SK-MEL-5 (cell line): ENCODE measurements at places on chromosomes 7 and 10.

DNA sequence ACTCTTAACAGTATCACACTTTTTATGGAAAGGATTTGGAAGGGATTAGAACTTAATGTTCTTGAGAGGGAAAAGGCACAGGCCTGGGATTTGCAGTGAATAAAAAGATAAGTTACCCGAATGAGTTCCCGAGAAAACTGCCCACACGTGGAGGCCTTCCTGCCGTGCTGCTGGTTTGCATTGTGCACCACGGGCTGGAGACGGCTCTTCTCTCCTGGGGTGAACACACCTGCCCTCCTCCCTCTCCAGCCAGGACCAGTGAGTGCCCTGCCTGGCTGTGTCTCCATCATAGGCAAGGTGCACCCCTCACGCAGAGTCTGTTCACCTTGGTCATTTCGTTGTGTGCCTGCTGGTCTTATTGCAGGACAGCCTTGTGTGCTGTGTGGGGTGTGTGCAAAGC is 336.3 kb upstream of the SHH start:
- no peak for DNase-seq

GRCh38 chr7:31669461-31669860 is 17.6 kb upstream of the PPP1R17 start:
- no peak for DNase-seq

- DNase-seq: no peak
These were observed 186.7 kb upstream of the LYZL2 start for GRCh38 chr10:30816159-30816819.

DNA sequence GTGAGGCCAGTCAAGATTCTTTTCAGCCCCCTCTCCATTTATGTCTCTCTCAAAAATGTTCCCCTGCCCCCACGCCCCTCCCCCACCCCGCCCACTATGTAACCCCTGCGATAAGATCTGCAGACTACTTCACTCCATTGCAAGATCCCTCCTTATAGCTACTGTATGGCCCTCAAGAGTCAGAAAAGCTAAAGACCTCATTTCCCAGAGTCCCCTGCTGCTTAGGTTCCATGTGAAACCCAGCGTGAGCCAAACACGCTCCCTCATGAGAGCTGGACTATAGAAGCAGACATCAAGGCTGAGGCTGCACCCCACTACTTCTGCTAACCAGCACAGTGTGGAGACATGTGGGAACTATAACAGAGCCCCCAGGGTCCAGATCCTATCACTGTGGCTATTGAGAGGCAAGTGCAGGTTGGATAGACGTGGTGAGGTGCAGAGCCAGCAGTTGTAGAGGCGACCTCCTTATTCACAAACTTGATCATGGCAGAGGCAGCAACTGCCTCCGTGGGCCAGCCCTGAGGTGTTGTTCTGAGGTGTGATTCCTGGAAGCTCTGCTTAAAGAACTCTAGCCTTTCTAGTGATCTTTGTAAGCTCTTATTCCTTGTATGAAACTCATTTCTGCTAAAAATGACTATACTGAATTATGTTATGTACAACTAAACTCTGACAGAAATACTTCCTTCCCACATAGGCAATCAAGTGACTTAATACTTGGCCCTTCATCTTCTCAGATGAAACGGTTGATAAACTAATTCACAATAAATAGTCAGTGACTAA is 117.0 kb upstream of the ARID5B start:
- no peak for DNase-seq

DNA sequence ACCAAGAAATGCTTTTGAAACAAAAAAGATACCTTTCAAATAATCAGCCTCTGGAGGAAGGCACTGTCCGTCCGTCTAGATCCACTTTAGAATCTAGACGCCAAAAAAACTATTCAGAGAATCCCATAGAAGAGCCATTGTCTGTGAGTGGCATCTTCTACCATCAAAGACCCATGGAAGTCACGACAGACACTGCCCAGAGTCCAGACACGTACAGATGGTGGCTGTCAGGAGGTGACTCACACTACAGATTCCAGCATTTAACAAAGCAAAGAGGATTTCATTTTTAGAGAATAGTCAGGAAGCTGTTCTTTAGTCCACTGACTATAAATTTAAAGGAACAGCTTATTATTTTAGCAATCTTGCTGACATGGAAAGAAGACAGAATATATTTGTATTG is 11.7 kb downstream of the C1QL3 start:
- DNase-seq: peak; percentile 78

DNA sequence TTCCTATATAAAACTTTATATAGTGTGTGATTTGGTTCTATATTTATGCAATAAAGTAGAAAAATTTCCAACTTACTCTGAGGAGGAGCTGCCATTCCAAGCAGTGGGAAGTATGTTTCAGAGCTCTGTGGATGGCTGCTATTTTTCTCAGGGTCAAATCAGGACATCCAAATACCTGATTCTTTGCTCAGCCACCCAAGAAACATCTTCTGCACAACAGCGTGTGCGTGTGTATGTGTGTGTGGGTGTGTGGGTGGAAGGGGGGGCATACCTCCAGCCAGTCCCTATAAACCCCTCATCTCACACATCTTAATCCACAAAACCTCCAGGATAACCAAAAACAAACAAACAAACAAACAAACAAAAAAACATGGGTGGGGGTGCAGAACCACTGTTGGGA is 66.3 kb upstream of the EMX2 start:
- no peak for DNase-seq

GRCh38 chr10:95276367-95277200 is 14.2 kb downstream of the PDLIM1 start:
- no peak for DNase-seq

DNA sequence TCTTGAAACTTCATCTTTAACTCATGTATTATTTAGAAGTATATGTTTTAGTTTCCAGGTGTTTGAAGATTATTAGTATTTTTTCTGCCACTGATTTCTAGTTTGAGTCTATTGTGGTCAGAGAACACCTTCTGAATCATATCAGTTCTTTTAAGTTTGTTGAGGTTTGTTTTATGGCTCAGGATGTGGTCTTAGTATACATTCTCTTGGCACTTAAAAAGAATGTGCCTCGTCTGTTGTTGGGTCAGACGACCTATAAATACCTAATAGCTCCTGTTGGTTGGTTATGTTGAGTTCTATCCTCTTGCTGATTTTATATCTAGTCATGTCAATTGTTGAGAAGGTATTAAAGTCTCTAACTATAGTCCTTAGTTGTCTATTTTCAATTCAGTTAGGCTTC is 15.9 kb downstream of the TDRD1 start:
- DNase-seq: no peak

DNA sequence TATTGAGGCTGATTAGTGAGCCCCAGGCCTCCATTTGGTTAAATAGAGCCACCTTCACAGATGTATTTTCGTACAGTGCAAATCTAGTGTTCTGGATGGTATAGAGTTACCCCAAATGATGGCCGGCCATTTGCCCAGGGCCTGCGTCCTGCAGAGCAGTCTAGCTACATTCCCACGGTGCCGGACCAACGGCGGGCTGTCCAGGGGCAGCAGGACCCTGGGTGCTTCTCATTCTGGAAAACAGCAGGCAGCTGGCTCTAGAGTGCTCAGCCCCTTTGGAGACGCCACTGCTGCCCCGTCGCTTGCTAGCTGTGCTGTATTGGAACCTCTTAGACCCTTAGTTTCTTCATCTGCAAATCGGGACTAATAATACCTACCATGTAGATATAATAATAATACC is 149.1 kb downstream of the RGS10 start:
- DNase-seq: no peak

- no peak for DNase-seq
These were observed 132.4 kb upstream of the FOXK1 start for GRCh38 chr7:4549681-4550080.

DNA sequence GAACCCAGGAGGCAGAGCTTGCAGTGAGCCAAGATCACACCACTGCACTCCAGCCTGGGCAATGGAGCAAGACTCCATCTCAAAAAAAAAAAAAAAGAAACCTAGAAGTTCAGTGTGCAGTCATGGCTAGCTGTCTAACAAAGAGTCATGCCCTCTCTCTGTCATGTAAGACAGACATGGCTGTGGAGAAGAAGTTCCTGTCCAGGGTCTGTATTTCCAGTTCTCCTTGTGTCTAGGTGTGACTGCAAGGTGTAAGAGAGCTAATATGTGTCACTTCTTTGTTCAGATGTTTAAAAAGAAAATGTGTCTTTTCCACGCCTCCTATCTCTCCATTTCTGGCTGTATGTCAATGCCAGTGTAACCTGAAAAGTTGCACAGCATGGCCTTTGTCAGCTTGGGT is 139.5 kb downstream of the NRCAM start:
- no peak for DNase-seq

DNA sequence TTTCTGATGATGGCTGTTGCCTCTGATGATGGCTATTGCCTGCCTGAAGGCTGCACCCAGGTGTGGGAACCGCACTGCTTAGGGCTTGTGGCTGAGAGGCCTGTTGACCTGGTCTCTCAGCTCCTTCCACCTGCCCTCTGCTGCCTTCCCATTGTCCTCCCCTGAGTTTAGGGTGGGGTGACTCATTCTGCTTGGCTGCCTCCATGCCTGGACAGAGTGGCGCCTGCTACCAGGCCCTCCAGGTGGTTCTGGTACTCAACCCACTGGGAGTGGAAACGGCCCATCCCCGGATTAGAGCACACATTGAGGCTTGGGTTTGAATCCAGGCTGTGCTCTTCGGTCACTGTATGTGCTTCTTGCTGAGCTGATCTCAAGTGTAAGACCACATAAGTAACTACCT is 120.6 kb downstream of the SEM1 start:
- no peak for DNase-seq

DNA sequence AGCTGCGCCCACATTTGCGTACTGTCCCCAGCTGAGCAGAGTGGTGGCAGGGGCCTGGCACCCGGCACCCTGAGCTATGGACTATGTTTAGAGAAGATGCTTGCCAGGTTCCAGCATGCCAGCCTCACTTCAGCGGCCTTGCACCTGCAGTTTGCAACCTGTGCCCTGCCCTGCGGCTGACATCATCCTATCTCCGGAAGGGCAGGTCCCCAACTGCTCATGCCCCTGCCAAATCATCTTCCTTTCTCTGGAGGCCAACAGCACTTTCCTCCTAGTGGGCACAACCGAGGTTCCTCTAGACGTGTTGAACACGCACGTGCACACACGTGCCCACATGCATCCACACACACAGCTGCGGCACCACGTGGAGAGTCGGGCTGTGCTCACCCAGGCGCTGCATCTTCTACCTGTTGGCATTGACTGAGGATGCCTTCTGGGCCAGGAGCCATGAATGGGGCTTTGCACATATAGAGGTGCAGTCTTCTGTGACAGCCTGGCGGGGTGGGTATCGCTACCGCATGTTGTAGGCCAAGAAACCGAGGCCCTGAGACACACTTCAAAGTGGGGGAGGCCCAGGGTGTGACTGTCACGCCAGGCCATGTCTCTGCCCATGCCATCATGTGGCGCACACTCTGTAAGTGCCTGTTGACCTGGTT is 24.5 kb downstream of the CNPY1 start:
- DNase-seq: no peak

GRCh38 chr7:138245682-138246081 is 169.4 kb downstream of the AKR1D1 start:
- DNase-seq: no peak

- DNase-seq: no peak
These were observed 13.3 kb downstream of the BMPER start for GRCh38 chr7:33918438-33919143.

GRCh38 chr10:62306663-62307062 is 38.0 kb upstream of the RTKN2 start:
- DNase-seq: peak; percentile 49

DNA sequence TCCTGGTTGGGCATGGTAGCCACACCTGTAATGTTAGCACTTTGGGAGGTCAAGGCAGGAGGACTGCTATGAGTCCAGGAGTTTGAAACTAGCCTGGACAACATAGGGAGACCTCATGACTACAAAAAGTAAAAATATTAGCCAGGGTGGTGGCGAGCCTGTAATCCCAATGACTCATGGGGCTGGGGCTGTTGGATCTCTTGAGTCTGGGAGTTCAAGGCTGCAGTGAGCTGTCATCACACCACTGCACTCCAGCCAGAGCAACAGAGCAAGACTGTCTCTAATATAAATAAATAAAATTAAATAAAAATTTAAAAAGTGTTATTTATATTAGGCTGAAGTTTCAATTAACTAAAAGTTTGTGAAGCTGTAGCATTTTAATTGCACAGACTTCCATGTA is 207.3 kb downstream of the NXPH1 start:
- no peak for DNase-seq

DNA sequence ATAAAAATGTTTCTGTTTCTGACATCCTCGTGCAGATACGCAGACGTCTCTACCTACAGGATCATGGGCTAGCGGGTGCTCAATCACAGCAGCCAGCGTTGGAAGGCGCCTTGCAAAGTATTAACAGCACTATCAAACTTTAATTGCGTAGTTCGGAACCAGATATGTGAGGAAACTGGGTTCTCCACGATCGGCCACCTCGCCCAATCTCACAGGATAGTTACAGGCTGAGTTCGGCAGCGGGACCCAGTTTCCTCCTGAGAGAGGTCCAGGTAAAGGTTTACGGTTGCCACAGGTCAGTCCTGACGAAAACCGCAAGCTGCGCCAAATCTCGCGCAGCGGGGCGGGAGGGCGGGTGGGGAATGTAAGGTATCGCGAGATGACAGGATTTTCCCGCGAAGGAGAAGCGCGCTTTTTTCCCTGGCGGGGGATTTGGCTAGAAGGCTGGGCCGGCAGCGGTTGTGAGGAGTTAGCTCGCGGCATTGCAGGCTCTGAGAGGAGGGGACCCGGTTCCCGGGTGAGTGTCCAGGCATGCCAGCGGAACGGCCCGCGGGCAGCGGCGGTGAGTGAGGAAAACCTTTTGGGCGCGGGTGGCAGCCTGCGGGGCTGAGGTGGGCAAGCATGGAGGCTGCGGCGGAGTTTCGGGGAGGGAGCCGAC is at the start of gene HELLS:
Gene HELLS, plus strand, starts transcription at position 398 of the 658 bp plus-strand sequence. Its CDS starts 134 bp downstream, at position 532.
- DNase-seq: peak; percentile 78

DNA sequence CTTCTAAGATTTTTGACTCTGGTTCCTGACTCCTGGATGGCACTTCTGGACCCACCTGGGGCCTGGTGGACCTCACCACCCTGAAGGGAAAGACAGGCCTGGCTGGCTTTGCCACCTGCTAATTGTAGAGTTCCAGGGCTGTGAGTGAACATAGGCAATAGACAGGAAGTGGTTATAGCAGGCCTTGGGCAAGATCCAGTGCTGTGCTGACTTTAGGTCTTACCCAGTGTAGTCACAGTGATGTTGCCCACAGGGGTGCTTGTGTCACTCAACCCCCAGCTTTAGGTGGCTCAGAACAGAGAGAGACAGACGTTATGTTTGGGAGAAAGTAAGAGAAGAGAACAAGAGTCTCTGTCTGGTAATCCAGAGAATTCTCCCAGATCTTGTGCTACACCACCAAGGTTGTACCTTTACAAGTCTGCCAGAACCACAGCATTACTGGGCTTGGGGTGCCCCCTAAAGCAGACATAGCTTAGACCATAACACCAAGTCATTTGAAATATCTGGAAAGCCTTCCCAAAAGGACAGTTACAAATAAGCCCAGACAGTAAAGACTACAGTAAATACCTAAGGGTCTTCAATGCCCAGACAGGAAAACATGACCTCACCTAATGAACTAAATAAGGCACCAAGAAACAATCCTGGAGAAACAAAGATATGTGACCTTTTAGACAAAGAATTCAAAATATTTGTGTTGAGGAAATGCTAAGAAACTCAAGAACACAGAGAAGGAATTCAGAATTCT is 303.4 kb downstream of the PCLO start:
- DNase-seq: no peak

GRCh38 chr10:129545261-129545660 is 78.2 kb downstream of the MGMT start:
- DNase-seq: no peak

GRCh38 chr10:15784662-15785300 is 65.1 kb upstream of the ITGA8 start:
- DNase-seq: no peak

GRCh38 chr10:113442336-113442735 is 110.5 kb upstream of the HABP2 start:
- no peak for DNase-seq
